ENCODE measurements at places on chromosomes 6 and 20.

DNA sequence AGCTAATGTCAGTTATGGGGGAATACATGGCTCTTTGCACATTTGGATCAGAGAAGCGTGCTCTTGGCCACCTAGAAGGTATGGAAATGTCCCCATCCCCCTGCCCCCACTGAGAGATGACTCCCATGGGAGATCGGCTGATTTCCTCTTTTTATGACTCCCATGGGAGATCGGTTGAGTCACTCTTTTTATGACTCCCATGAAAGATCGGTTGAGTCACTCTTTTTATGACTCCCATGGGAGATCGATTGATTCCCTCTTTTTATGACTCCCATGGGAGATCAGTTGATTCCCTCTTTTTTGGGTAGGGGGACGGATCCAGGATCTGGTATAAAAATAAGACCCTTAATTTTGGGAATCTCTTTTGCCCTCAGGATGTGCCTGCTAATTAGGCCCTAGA, 10.3 kb upstream of the TAAR9 start:
- no peak for DNase-seq

DNA sequence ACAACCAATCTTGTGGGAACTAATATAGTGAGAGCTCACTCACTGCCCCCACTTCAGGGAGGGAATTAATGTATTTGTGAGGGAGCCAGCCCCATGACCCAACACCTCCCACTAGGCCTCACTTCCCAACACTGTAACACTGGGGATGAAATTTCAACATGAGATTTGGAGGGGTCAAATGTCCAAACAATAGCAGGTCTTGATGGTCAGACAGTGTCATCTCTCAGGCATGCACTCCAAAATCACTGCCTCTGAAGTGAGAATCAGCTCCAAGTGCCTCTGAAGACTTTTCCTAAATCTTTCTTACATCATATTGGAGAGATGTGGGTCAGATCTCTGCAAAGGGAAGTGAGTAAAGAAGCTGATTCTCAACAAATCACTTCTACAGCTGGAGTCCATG, 13.8 kb upstream of the SAYSD1 start:
- DNase-seq = no peak

- DNase-seq = no peak
Measured at GRCh38 chr6:168050881-168051586, 28.0 kb downstream of the FRMD1 start.

- no peak for DNase-seq
Measured at GRCh38 chr6:53343092-53343491, 5.7 kb downstream of the ELOVL5 start.

GRCh38 chr20:38083338-38084048, 49.9 kb downstream of the RPRD1B start:
- DNase-seq = no peak

DNA sequence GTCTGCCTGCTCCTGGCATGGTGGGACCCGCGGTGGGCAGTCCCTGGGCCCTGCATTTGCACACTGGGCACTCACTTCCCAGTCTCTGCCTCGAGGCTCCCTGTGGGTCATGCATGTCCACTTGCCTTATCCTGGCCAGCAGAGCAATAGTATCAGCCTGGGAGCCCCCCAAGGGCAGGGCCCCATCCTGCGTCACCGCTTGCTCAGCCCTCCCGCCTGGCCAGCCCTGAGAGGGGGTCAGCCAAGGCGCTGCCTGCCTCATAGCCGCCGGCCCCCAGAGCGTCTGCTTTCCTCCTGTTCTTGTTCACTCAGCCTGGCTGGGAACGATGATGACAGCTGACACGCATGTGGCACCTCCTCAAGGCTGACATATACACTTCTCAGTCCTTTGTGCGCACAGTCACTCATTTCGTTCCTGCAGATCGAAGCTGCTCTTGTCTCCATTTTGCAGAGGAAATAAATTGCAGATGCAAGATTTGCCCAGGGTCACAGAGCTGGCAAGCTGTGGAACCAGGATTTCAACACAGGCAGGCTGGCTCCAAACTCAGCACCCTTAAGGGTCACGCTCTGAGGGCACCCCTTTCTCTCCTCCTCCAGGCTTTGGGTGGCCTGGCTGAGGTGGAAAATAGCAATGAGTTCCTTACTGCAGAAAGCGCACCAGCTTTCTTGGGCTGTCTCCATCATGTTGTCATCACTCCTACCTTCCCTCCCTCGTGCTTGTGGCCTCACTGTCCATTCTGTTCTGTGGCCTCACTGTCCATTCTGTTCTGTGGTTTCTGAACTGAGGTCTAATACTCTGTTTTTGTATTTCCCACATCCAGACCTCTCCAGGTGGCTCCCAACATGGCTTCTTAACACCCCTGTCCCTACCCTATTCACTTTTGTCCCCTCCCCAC, 17.2 kb downstream of the KCNK17 start:
- DNase-seq = no peak

- DNase-seq = no peak
Measured at GRCh38 chr6:137661601-137662000, 167.4 kb upstream of the OLIG3 start.

DNA sequence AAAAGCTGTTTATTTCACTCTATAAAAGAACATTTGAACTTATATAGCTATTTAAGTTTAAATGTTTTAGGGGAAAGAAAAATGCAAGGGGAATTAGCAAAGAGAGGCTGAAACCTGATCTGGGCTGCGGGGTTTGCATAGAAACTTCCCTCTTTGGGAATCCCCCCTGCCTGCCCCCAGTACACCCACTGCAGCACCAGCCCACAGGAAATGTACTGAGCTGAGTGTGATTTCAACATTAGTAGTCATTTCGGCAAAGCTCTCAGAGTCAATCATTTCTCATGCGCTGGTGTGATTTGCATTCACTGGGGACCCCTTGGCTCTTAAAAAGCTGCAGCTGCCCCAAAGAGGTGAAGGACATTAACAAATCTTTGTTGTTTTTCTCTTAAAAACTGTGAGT, 859.4 kb downstream of the MAFB start:
- no peak for DNase-seq

- no peak for DNase-seq
Measured at GRCh38 chr6:30799210-30799609, 54.9 kb upstream of the IER3 start.

DNA sequence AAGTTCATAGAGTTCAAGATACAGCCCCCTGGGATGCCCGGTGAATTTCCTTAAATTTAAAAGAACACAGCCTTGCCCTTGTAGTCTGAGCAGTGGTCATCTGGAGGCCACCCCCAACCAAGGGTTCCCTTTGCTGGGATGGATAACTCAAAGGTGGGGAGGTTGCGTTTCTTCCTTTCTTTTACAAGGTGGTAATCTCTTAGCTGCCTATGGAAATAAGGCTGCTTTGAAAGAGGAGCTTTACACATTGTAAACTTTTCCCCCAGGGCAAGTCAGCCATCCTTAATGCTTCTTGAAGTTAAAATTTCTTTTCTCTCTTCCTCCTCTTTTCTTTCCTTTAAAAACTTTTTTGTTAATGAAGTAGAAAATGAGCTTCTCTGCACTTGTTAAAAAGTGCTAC, 71.2 kb upstream of the PRDM1 start:
- no peak for DNase-seq

GRCh38 chr6:27592481-27593199, 119.7 kb upstream of the ZNF184 start:
- no peak for DNase-seq

GRCh38 chr20:31630187-31630790, 7.4 kb upstream of the COX4I2 start:
- no peak for DNase-seq

DNA sequence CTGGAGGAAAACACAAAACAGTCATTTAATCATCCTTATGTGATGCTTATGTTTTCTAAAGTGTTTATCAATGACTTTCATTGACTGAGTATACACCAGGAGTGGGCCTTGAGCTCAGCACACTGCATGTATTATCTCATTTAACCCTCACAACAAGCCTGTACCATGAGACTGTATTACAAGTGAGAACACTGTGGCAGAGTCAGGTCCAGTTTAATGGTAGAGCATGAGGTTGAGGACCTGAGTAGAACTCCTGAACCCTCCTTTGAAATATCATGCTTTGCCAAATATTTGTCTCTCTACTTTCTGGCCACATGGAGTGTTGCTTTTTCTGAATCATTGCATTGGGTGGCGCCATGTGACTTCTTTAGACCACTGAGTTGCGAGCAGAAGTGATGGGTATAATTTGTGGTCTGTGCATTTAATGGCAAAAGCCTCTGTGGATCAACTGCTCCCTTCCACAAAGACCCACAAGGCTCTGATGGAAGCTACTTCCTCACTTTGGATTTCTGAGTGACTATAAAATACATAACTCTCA, 65.0 kb upstream of the SIRPG start:
- no peak for DNase-seq

GRCh38 chr6:16767765-16768476, 6.7 kb upstream of the ATXN1 start:
- DNase-seq = no peak

DNA sequence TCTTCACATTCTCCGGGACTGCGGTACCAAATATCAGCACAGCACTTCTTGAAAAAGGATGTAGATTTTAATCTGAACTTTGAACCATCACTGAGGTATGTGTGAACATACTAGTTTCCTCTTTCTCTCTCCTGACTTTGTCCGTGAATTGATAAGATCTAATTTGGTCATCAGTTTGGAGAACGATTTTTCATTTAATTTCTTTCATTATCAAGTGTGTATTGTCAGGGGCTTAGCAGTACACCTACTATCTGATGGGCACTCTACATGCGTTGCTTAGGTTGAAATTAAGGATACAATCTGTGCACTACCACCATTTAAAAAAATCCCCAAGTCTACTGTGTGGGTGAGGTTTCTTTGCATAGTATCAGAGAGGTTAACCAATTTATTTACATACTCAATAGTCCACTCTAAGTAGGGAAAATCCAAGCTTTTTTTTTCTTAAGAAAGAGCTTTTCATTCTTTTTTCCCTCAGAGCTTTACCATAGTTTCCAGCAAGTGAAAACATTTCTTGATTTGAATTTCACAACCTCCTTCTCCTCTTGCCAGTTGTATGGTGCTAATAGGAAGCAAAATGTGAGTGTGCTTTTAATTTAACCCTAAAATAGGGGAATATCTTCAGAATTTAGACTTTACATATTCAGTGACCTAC, 105.4 kb upstream of the ESR1 start:
- no peak for DNase-seq

GRCh38 chr20:20137851-20138250, 85.5 kb downstream of the CFAP61 start:
- no peak for DNase-seq

DNA sequence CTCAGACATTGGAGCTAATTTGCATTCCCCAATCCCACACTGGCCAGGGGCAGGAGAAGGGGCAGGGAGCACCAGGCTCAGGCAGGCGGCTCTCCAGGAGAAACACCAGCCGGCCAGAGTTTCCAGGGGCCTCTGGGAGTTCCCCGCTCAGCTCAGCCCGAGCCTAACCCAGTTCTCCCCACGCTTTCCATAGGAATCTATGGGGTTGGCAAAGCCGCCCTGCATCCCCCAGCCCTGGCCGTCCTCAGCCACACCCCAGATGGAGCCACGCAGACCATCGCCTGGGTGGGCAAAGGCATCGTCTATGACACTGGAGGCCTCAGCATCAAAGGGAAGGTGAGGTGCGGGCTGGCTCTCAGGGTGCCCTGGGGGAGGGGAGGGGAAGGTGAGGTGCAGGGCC, 8.2 kb downstream of the NPEPL1 start:
- no peak for DNase-seq

DNA sequence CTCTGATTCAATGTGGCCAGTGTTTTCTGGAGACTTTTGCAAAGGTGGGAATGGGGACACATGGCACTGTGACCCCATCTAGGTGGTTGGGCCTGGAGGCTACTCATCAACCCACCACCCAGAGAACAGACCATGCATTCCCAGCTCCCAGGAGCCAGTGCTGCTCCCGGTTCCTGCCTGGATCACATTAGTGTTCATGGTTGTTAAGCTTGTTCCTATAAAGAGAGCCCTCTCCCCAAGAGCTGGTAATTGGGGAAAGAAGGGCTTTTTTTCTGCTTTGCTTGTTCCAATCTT, 102.0 kb downstream of the PHACTR3 start:
- DNase-seq = no peak

GRCh38 chr20:41415191-41415590, 48.6 kb upstream of the EMILIN3 start:
- DNase-seq = no peak

- DNase-seq = no peak
Measured at GRCh38 chr6:135577059-135577538, 79.6 kb upstream of the AHI1 start.

DNA sequence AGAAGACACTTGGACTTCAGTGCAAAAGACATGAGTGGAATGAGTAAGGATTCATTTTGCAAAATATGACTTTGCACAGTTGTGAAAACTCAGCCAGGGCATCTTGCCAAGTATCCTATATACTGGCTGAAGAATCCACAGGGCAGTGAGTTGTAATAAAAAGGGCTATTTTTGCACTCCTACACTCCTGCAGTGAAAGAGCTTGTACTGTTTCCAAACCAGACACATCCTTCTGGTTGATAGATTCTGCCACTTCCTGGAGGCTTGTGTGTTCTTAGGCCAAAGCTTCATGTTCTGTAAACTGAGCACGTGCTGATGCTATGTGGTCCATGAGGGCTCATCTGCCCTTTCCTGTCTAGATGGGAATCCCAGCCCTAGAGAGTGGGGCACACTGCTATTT, 34.9 kb downstream of the GMPR start:
- no peak for DNase-seq

- DNase-seq = no peak
Measured at GRCh38 chr20:3248167-3248992, 9.4 kb upstream of the SLC4A11 start.

- DNase-seq = no peak
Measured at GRCh38 chr6:111592726-111593511, 12.8 kb downstream of the TRAF3IP2 start.

GRCh38 chr6:16562498-16562897, 198.8 kb downstream of the ATXN1 start:
- DNase-seq = no peak

DNA sequence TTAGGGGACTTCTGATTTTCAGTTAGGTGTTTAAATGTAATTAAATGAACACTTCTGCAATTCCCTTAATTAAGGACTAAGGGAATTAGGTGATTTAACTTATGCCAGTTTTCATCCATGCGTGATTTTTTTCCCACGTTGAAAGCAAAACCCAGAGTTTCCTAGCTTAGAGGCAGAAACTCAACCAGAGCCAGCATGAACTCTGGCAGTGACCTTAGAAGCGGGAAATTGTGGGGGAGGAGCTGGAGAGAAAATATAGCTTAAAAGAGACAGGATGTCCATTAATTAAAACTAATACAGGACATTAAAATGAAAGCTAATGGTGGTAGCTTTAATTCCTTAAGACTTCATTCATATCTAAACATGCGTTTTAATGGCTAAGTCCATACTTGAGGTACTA, 41.6 kb downstream of the IYD start:
- no peak for DNase-seq

GRCh38 chr6:5203546-5203945, 57.2 kb downstream of the LYRM4 start:
- DNase-seq = no peak

DNA sequence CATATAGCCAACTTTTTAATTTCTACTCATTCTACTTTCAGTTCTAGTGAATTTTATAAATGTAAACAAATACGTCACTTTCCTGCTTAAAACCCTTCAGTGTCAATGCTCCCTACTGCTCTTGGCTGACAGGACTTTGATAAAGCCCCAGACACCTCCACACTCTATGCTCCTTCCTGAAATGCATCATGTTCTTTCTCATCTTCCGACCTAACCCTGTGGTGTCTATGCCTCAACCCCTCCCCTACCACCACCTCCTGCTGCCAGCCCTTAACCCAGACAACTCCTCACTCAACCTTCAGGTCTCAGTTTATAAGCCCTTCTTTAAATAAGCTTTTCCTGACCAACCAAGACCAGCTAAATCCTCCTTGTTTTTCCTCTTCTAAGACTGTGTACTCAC, 19.1 kb downstream of the TLDC2 start:
- DNase-seq = no peak

GRCh38 chr6:158764183-158764849, 54.9 kb downstream of the EZR start:
- DNase-seq = no peak

Measured in stimulated activated CD4-positive, alpha-beta T cell treated with anti-CD3 and anti-CD28 coated beads, Interleukin-1b, Interleukin-23, amount 100 ng/mL, for 1 hour (primary cell).